AG10803 (cell line): ENCODE measurements at places on chromosomes 1 and 21.
A peak's percentile ranks its signal among the peaks of the same experiment; 100 is the strongest.

- peak; percentile 91 for DNase-seq
Measured at GRCh38 chr1:157045250-157046218, at the start of gene ARHGEF11. TSS of gene ARHGEF11 (minus strand) at chr1:157045742. CDS start at chr1:157044330, 1,412 bp downstream.

GRCh38 chr1:31029026-31029425 lies 36.5 kb downstream of the PUM1 start:
- peak; percentile 41 for DNase-seq

GRCh38 chr1:48675251-48675650 lies 101.4 kb downstream of the BEND5 start:
- DNase-seq, result no peak

GRCh38 chr1:2372551-2373490 lies 18.5 kb downstream of the MORN1 start:
- no peak for DNase-seq

- no peak for DNase-seq
Measured at GRCh38 chr1:177122461-177123251, 41.9 kb downstream of the ASTN1 start.

- DNase-seq, result no peak
Measured at GRCh38 chr21:41803316-41803715, 36.5 kb upstream of the RIPK4 start.

GRCh38 chr21:46154955-46155513 lies 345 bp downstream of the FTCD start:
- DNase-seq, result no peak

GRCh38 chr1:154975409-154976059 lies 1.1 kb downstream of the CKS1B start:
- DNase-seq, result peak; percentile 55

DNA sequence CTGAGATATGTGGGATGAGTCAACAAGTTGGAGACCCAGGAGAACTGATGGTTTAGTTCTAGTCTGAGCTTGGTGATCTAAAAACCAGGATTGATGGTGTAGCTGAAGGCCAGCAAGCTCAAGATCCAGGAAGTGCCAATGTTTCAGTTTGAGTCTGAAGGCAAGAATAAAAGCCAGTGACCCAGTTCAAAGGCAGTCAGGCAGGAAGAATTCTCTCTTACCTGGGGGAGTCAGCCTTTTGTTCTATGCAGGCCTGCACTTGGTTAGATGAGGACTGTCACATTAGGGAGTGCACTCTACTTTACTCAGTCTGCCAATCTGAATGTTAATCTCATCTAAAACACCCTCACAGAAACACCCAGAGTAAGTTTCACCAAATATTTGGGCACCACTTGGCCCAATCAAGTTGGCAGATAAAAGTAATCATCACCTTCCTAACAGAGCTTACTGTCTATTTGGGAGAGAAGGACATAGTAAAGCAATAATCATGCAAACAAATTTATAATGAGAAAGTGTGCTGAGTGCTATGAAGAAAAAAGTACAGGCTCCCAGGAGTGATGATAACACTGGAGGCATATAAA lies 63.4 kb downstream of the TSEN15 start:
- no peak for DNase-seq

- DNase-seq, result no peak
Measured at GRCh38 chr21:46077674-46078101, 20.2 kb upstream of the COL6A2 start.

DNA sequence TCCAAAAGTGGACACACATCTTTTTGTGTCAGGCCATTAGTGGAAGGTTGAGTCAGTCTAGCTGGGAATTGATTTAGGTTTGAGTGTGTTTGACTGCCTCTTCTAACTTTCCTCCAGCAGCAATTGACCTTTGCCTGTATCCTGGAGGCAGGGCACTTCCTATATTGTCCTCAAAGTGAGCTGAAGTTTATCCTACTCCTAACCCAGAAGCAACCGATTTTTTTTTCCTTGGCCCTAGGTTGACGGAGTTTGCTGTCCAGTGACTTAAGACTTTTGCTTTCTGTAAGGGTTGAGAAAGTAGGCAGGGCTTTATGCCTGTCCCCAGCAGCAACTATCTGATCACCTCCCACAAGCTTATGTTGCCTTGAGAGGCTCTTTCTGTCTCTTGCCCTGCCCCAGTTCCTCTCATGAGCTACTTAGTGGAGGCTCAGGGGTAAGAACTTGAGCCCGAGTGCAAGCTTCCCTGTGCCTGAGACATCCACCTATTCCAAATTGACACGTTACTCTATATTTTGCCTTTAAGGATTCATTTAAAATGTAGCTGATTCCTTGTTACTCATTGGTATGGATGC lies 30.9 kb downstream of the SLC35F3 start:
- DNase-seq, result no peak

DNA sequence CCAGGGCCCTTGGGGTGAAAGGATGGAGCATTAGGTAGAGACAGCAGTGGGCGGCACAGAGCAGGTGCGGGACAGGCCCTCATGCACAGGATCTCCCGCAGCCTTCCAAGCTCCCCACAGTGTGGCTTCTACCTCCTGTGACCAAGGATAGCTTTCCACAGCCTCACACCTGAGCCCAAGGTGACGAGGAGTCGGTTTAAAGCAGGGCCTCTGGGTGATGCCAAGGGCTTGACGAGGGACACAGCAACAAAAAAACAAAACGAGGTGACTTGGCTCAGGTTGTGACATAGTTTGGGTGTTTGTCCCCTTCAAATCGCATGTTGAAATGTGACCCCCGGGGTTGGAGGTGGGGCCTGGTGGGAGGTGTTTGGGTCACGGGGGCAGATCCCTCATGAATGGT lies 15.3 kb downstream of the RSPH1 start:
- no peak for DNase-seq

DNA sequence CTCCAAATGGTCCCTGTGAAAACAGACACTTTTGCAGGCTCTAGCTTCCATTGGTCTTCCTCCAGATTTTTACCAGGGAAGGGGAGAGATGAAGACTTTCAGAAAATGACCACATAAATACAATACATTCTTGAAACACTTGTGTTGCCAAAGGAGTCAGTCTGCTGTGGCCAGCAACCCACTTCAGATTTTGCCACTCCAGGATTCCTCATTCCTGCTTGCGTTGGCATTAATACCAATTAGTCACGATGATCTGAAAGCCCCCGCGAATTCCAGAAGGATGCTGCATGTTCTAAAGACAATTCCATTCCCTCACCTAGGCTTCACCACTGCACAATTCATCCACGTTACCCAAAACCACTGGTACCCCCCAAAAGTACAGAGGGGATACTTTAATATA lies 7.9 kb upstream of the BACE2 start:
- DNase-seq, result no peak

DNA sequence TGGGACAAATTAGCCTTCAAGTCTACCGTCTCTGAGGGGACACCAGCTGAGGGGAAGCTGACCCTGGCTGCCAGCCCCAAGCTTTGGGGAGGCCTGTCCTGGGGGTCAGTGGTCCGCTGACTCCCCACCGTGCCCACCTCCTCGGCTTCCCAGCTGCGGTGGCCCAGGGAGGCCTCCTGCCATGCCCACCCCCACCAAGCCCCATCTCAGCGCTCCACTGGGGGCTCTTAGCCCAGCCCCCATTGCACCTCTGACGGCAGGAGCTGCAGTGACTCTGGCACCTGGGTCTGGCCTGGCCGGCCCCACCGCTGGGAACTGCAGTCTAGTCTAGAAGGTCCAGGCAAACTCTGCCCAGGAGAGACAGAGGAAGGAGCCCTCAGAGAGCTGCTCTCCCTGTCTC lies 30.2 kb upstream of the SIM2 start:
- DNase-seq, result no peak

DNA sequence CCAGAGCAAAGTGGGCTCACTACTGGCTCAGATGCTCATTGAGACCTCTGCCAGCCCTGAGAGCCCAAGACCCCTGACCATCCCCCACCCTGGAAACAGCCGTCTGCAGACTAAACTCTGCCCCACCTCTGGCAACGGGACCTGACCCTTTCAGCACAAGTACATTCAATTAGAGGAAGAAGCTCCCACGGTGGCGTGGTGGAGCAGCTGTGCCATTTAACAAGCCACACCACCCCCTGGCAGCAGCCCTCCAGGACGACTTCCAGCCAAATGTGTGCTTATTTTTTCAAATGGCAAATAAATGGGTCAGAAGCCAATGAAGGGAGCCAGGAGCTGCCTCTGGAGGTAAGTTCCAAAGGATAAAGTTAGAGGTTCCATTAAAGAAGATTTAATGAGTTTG lies 226.7 kb downstream of the NPHP4 start:
- DNase-seq, result no peak

DNA sequence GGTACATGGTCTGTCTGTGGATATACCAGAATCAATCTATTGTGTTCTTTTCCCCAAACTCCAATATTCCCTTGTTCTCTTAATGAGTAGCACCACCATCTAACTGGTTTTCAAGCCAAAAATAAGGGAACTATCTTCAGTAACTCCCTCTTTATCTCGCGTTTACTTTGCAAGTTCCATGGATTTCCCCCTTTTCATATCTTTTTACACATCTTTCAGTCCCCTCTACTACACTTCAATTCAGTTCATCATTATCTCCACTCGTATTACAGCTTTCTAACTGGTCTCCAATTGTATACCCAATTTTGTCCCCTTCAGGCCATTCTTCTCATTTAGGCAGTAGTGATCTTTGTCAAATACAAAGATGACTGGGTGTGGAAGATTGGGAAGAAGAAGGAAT lies 4.1 kb upstream of the TMCO1 start:
- DNase-seq, result no peak

DNA sequence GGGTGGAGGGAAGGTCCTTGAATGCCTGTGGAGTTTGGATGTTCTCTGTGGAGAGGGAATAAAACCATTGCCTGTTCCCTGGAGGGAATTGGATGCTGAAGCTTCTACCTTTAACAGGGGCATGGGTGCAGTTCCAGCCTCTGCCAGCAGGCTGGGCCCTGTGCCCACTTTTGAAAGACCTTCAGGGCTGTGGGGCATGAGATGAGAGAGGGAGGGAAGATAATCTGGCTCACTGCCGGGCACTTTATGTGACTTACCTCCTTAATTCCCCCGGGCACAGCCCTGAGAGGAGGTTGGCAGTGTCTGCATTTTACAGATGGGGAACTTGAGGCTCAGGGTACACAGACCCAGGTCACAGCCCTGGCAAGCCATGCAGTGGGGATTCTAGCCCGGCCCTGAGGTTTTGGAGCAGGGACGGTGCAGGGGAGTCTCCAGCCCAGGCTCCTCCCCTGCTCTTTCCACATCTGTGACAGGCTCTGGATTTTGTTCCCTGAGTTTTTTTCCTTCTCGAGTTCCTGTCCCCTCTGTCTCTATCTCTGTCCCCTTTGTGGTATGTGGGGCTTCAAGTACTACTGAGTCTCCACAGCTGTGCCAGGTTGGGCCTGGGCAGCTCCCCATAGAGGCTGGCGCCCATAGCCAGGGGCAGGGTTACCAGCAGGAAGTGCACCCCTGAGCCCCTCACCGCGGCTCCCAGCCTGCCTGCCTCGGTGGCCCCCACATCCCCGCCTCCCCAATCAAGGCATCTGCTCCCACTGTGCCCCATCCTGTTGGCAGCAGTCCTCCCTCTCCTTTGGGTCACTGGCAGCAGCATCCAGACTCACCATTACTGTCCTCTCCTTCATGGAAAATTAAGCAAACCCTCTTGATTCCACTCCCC lies 14.0 kb upstream of the THEMIS2 start:
- peak; percentile 81 for DNase-seq

DNA sequence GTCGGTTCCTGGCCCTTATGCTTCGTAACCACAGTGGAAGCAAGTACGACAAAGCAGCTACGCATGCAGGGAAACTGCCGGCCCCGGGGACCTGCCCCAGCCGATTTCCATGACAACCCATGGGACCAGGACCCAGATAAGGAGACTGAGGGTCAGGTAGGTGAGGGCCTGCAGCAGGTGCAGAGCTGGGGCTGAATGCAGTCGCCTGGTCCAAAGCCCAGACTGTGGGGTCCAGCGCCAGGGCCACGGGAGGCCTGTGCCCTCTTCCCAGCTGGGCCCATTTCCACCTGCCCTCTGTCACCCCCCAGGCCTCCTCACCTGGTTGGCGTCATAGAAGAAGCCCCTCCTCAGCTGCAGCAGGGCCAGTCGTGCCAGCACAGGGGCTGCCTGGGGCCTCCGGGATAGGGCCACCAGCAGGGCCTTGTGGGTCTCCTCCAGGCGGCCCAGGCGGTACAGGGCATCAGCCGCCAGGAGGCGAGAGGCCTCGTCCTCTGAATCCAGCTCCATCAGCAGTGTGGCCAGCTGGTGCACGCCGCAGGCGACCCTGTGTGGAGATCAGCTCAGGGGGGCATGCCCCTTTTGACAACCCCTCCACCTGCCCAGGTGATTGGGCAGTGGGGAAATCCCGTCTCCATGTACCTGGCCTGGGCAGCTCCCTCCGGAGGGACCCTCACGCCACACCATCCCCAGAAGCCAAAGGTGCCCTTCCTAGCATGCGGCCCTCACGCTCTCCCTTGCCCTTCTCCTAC lies 14.2 kb downstream of the TTC34 start:
- no peak for DNase-seq

- DNase-seq, result no peak
Measured at GRCh38 chr1:33445108-33445507, 14.2 kb upstream of the PHC2 start.

GRCh38 chr1:118247593-118247992 lies 62.6 kb upstream of the SPAG17 start:
- DNase-seq, result peak; percentile 18

DNA sequence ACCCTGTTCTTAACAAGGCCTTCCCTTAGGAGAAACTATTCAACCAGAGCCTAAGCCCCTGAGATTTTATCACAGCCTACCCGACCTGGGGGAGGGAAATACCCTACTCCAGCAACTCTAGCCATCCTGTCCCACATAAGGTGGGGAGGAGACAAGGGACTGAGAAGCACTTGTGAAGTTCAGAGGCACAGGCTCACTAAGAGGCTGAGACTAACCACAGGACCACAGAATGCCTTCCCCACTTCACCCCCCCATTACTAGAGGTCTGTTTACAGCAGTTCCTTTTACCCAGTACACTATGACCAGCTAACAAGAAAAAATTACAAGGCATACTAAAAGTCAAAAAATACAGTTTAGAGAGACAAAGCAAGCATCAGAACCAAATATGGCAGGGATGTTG lies 86.8 kb downstream of the TEX35 start:
- no peak for DNase-seq

DNA sequence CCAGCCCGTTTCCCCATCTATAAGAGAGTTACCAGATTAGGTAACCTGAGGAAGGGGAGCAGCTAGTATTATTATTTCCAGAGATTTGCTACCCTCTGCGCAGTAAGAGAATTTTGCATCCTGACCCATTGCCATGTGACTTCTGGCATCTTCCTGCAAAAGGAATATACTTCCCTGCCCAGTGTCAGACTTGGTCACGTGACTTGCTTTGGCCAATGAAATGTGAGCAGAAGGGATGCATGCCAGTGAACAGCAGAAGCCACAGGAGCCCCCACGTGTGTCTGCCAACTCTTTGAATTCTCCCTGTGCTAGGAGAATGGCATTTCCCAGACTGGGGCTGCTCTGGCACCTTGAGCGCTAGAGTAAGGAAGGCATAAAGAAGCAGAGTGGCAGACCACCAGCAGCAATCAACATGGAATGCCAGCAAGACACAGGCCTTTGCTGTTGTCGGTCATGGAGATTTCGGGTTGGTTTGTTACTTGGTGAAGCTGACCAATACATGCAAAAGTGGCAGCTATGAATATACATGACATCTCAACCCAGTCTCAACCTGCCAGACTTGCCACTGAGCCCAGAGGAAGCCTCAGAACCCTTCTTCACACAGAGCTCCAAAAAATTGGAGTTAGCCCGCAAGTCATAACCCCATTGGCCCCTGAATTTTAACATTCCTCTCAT lies 26.4 kb upstream of the SDHB start:
- no peak for DNase-seq

GRCh38 chr1:209268479-209268878 lies 315.0 kb upstream of the CAMK1G start:
- DNase-seq, result no peak
